Tibial nerve (tissue), 4 donors: ENCODE measurements at places on chromosomes 2 and 18. TPM values are rescaled to one million over a fixed set of nuclear protein-coding genes. Genes with fewer than 3 reads are reported as not detected.

ASTL gene
- total RNA-seq: not detected

GRCh38 chr18:79846936-79847557 is 49.3 kb downstream of the KCNG2 start:
- DNase-seq: no peak
- H3K4me1 ChIP-seq: no peaks in the 10 kb centered on the region
- no peak overlapping the region for H3K27ac ChIP-seq

GRCh38 chr2:95020275-95021022 is 5.1 kb upstream of the MAL start:
- H3K4me1 ChIP-seq: peaks cover 5% of the 10 kb centered on the region
- H3K36me3 ChIP-seq: no peaks in the 10 kb centered on the region
- no peaks in the 10 kb centered on the region for H3K27me3 ChIP-seq
- DNase-seq: no peak
- no peak overlapping the region for H3K27ac ChIP-seq

ARPC2 gene
- total RNA-seq: 193 TPM

DNA sequence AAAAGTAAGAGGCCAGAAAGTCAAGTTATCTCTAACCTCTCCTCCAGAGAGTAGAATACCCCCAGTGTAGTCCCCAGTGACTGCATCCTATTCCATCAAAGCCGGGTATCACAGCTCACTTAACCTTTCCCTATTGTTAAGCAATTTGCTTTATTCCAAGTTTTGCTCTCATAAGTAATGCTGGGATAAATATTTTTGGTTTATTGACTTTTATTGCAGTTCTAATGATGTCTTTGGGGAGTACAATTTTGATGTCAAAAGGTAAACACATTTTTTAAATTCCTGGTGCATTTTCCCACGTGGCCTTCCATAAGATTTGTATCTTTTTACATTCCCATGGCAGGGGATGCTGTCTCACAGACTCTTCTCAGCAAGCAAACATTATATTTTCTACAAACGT is 43.3 kb downstream of the CMPK2 start:
- H3K27me3 ChIP-seq: no peaks in the 10 kb centered on the region
- H3K4me3 ChIP-seq: no peak overlapping the region

ADAM23 gene
- total RNA-seq: 12.5 TPM

LYPD1 gene
- total RNA-seq: 3.1 TPM

ALK gene
- total RNA-seq: 0.42 TPM

DNA sequence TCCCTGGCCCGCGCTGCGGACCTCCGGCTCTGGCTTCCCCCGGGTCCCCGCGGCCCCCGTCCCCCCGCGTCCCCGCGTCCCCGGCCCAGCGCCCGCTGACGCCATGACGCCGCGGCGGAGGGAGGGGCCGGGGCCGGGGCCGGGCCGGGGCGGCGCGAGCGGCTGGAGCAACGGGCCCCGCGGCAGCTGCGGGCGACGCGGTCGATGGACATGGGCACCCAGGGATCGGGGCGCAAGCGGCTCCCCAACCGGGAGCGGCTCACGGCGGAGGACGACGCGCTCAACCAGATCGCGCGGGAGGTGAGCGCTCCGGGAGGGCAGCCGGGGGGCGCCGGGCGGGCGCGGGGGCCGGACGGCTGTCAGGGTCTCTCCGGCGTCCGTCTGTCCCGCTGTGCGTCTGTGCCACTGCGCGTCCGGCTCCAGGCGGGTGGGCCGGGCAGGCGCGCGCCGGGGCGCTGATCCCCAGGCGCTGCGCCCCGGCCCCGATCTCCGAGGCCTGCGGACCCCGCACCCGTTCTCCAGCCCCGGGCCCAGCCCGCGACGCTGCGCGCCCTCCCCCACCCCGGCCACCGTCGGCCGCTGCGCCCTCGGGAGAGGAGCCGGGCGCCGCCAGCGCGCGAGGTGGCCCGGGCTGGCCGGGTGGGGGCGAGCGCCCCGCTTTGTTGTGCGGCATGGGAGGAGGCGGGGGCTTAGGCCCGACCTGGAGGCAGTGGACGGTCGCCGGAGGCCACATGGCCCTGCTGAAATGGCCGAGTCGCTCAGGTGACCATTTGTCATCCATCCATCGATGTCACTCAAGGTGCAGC is at the start of gene LRRFIP1:
Gene LRRFIP1 (plus strand): TSS at position 147 of the 806 bp plus-strand sequence. CDS start 58 bp downstream, at position 205.
- H3K36me3 ChIP-seq: no peaks in the 10 kb centered on the region
- H3K27ac ChIP-seq: peak within 1 kb of the TSS; percentile 59
- peaks cover 6% of the 10 kb centered on the region for H3K27me3 ChIP-seq

ANO7 gene
- total RNA-seq: 0.44 TPM

DNA sequence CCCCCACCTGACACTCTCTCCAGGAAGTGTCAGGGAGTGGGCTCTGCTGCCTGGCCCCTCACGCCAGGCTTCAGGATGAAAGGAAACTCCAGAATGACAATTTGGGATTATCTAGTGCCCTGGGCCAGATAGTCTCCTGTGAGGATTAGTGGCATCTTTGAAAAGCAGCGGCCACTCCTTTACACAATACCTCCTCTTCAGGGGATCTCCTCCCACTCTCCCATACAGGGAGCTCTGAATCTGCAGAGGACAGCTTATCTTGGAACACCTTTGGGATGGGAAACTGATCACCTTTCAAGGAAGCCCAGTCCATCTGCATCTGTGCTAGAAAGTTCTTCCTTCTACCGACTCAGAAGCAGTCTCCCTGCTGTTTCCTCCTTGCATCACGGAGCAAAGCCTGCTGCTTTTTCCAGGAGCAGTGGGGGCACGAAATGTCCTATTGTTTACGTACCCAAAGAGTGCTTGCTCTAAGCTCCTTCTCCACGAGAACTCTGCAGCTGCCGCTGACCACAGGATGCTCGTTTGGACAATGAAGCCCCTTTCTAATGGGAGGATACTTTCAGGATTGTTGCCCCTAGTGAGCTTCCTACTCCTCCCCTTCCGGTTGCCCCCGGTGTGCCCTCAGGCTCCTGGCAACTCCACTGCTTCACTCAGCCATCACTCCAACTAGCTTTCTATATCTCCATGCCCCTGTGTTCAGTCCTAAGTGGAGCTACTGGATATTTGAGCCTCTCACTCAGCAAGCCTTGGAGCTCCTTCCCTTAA is 31.5 kb downstream of the SIX3 start:
- peaks cover 45% of the 10 kb centered on the region for H3K27me3 ChIP-seq
- no peak for DNase-seq
- H3K27ac ChIP-seq: no peak overlapping the region
- H3K4me1 ChIP-seq: no peaks in the 10 kb centered on the region
- no peak overlapping the region for H3K4me3 ChIP-seq

- H3K36me3 ChIP-seq: peaks cover 63% of the 10 kb centered on the region
- H3K27ac ChIP-seq: no peak overlapping the region
- H3K4me3 ChIP-seq: no peak overlapping the region
- no peaks in the 10 kb centered on the region for H3K4me1 ChIP-seq
- H3K27me3 ChIP-seq: no peaks in the 10 kb centered on the region
Observed at GRCh38 chr2:88181511-88181910, 11.4 kb downstream of the THNSL2 start.

GRCh38 chr2:37377187-37377532 is 32.7 kb downstream of the QPCT start:
- DNase-seq: peak; percentile 19
- H3K4me1 ChIP-seq: no peaks in the 10 kb centered on the region
- no peak overlapping the region for H3K4me3 ChIP-seq
- H3K36me3 ChIP-seq: no peaks in the 10 kb centered on the region
- peak overlapping the region; percentile 89 for H3K27ac ChIP-seq

DNA sequence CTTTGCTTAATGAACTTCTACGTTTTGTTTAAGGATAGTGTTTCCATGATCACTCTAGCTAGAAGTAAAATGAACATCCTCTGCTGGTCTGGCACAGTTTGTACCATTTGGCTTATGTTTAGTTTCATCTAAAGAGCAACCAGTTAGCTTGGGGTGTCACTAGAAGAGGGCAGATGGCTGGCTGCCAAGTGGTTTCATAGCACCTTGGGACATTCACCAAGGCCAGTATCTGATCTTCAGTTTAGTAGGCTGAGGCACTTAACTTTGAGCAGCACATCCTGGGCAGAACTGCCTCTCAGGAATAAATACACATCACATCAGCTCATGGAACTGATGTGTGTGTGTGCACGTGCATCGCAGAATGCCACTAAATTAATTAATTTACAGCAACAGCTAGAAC is 68.4 kb downstream of the NXPH2 start:
- H3K4me3 ChIP-seq: no peak overlapping the region
- no peaks in the 10 kb centered on the region for H3K4me1 ChIP-seq
- no peak overlapping the region for H3K27ac ChIP-seq
- no peaks in the 10 kb centered on the region for H3K36me3 ChIP-seq
- no peak for DNase-seq

MARCO gene
- 17.3 TPM for total RNA-seq

GRCh38 chr2:17429130-17429529 is 89.1 kb downstream of the RAD51AP2 start:
- H3K4me3 ChIP-seq: no peak overlapping the region
- DNase-seq: no peak
- no peaks in the 10 kb centered on the region for H3K4me1 ChIP-seq
- no peaks in the 10 kb centered on the region for H3K36me3 ChIP-seq
- no peaks in the 10 kb centered on the region for H3K27me3 ChIP-seq
- no peak overlapping the region for H3K27ac ChIP-seq

NOL4 gene
- not detected for total RNA-seq

DNA sequence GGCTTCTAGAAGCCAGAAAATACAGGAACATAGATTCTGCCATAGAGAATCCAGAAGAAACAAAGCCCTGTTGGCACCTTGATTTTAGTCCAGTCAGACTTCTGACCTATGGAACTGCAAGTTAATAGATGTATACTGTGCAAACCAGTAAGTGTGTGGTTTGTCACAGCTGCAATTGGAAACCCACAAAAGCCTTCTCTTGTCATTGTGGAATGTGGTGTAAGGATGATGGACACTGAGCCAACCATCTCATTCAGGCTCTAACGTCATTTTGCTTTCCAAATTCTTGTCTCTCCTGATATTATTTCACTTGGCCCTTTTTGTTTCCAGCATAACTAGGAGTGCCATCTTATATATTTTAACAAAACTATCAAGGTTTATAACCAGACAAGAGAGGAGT is 369.5 kb upstream of the SMIM21 start:
- DNase-seq: no peak
- no peak overlapping the region for H3K4me3 ChIP-seq
- H3K4me1 ChIP-seq: no peaks in the 10 kb centered on the region
- H3K27me3 ChIP-seq: no peaks in the 10 kb centered on the region

LINC00305 gene
- total RNA-seq: not detected

DNA sequence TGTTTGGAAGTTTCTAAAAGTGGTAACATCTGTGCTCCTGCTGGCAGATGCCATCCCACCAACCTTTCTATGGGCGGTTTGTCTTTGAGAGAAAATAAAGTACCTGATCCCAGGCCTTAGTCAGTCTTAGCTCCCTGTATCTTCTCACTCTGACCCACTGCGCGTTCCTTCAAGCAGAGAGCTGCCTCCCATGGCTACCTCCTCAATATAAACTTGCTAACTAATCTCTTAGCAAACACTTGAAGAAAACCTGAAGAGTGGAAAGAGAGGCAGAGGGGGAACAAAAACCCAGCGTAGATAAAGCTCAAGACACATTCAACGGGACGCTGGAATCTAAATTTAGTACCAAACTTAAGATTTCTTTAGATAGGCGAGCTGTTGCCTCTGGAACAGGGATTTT is 17.6 kb downstream of the ZEB2 start:
- no peak for DNase-seq
- H3K4me3 ChIP-seq: no peak overlapping the region
- H3K27ac ChIP-seq: peak overlapping the region; percentile 96
- H3K27me3 ChIP-seq: no peaks in the 10 kb centered on the region

DNA sequence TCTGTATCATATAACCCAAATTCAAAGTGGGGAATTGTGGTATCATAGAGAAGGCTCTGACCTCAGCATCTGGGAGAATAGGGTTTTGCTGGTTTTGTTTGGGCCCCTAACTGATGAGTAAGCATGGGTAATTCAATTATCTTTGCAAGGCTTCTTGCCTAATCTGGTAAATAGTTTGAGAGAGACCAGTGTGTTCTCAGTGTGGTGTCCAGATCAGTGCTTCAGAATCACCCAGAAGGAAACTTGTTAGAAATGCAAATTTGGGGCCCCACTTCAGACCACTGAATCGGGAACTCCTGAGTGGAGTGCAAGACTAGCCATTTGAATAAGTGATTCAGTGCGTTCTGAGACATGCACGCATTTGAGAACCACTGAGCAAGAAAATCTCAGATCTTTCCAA is 282.7 kb downstream of the EPHA4 start:
- H3K27ac ChIP-seq: no peak overlapping the region
- H3K4me3 ChIP-seq: no peak overlapping the region
- no peaks in the 10 kb centered on the region for H3K36me3 ChIP-seq

GRCh38 chr2:74429487-74430451 is 8.2 kb downstream of the WDR54 start:
- no peak for DNase-seq
- H3K27ac ChIP-seq: no peak overlapping the region
- H3K4me1 ChIP-seq: no peaks in the 10 kb centered on the region
- no peaks in the 10 kb centered on the region for H3K27me3 ChIP-seq
- peaks cover 80% of the 10 kb centered on the region for H3K36me3 ChIP-seq

GRCh38 chr18:33761363-33761762 is 183.3 kb downstream of the ASXL3 start:
- H3K27ac ChIP-seq: no peak overlapping the region
- no peaks in the 10 kb centered on the region for H3K36me3 ChIP-seq
- H3K4me3 ChIP-seq: no peak overlapping the region
- H3K4me1 ChIP-seq: no peaks in the 10 kb centered on the region
- DNase-seq: no peak

DNA sequence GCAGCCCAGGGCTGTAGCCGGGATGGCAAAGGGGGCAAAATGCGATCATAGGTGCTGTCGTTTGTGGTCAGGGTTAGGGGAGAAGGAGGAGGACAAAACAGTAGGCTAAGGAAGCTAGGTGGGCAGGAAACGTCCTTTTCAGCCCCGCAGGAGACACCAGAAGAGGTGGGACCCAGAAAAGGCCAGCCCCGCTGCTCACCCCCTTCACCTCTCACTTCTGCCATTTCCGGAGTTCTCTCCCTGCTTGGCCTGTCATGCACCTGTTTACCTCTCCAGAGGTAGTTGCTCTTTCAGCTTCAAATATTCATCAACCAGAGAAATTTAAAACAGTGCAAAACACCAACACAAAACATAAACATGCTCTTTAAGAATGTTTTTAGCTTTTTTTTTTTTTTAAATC is 849 bp downstream of the AQP4 start:
- DNase-seq: no peak
- peaks cover 21% of the 10 kb centered on the region for H3K27me3 ChIP-seq
- no peak overlapping the region for H3K27ac ChIP-seq
- H3K36me3 ChIP-seq: no peaks in the 10 kb centered on the region

DNA sequence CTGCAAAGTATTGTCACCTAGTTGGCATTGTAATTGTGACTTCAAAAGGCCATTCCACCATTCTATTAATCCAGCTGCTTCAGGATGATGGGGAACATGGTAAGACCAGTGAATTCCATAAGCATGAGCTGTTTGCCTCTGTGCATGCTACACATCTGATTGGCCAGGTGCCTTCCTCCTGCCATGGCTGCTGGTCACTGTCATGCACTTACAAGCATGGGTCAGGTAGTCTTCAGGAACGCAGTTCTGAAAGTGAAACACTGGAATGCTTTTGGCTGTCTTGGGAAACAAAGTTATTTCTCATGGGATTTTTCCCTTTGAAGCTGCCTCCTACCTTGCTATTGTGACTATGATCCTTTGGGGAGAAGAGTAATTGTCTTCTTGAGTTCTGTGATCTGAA is 267.6 kb downstream of the GBX2 start:
- DNase-seq: no peak
- no peak overlapping the region for H3K4me3 ChIP-seq

SNORC gene
- total RNA-seq: 24.0 TPM
